ENCODE measurements at places on chromosomes 12 and 14.

DNA sequence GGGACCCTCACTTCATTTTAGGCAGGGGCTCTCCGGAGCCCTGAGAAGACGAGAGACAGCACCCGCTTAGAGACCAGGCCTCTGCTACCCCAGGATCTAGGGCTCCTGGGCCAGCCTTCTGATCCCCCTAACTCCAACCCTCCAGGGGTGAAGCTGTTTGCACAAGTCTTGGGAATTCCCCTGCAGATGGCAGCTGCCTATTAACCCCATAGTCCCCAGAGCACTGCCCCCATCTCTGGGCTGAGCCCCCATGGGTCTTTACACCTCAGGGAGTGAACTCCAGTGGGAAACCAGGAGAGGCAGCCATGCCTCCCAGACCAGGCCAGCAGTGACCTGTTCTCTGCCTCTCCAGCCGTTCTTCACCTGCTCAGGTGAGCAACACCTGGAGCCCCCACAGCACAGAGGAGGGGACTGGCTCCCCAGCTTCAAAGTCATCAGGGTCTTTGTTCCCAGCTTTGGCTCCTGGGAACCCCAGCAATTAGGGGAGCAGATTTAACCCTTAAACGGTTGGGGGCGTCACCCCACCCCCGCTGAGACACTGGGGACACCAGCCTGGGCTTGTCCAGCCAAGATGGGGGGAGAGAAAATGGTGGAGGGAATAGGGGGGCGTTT is 2.3 kb downstream of the WNT10B start:
- no peak for DNase-seq

- DNase-seq: no peak
Observed at GRCh38 chr14:97218691-97219430, 421.7 kb downstream of the VRK1 start.

- DNase-seq: no peak
Observed at GRCh38 chr12:49928471-49928870, 22.1 kb upstream of the AQP2 start.

- DNase-seq: no peak
Observed at GRCh38 chr12:98418357-98419075, 96.9 kb upstream of the TMPO start.

GRCh38 chr14:38419579-38419978 is 163.7 kb upstream of the CLEC14A start:
- DNase-seq: no peak

- DNase-seq: no peak
Observed at GRCh38 chr14:48622980-48623379, 947.6 kb upstream of the MDGA2 start.

DNA sequence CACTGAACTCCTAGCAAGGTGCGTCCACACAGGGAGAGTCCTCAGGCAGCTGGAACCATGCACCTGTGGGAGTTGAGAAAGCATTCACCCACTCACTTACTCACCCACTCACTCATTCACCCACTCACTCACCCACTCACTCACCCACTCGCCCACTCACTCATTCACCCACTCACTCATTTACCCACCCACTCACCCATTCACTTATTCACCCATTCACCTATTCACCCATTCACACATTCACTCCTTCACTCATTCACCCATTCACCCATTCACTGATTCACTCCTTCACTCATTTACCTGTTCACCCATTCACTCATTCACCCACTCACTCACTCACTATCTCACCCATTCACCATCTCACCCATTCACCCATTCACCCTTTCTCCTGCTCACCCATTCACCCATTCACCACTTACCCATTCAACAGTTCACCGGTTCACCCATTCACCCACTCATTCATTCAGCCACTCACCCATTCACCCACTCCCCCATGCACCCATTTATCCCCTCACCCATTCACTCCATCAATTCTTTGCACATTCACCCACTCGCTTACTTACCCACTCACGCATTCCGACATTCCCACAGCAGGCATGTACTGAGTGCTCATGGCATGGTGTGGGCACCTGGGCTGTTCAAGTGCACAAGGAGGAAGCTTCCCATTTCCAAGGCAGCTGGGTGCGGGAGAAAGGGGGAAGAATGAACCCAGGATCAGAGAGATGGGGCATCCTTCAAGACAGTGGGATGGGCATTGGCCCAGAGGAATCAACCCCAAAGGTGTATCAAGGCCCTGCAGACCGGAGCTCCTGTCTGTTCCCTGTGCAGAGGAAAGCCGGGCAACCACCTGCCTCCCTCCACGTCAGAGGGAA is 135.2 kb upstream of the C14orf180 start:
- DNase-seq: no peak

Data from stimulated activated CD4-positive, alpha-beta T cell treated with anti-CD3 and anti-CD28 coated beads, Interleukin-1b, Interleukin-23, amount 100 ng/mL, for 24 hours (primary cell).